KG1 (cell line): ENCODE measurements at places on chromosomes 6 and 20.

GRCh38 chr6:146211646-146212045 lies 182.8 kb downstream of the GRM1 start:
- no peak for DNase-seq

DNA sequence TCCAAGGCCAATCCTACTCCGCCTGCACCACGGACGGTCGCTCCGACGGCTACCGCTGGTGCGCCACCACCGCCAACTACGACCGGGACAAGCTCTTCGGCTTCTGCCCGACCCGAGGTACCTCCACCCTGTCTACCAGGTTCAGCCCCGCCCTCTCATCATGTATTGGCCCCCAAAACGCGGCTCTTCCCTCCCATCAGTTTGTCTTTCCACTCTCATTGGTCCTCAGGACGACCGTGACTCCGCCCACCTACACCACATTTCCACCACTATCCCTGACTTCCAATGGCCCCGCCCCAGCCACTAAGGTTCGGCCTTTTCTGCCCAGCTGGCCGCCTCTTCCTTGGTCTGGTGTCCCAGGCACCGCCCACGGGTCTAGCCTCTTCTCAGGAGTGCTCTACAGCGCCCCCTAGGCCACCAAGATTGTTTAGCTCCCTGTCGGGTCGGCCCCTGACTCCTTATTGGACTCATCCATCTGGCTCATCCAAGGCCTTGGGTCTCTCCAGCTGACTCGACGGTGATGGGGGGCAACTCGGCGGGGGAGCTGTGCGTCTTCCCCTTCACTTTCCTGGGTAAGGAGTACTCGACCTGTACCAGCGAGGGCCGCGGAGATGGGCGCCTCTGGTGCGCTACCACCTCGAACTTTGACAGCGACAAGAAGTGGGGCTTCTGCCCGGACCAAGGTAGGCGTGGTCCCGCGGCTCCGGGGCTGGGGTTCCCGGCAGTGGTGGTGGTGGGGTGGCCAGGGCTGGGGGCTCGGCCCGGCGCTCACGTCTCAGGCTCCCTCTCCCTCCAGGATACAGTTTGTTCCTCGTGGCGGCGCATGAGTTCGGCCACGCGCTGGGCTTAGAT lies 3.1 kb downstream of the MMP9 start:
- no peak for DNase-seq

- no peak for DNase-seq
Measured at GRCh38 chr20:2708073-2708415, 15.5 kb downstream of the EBF4 start.

DNA sequence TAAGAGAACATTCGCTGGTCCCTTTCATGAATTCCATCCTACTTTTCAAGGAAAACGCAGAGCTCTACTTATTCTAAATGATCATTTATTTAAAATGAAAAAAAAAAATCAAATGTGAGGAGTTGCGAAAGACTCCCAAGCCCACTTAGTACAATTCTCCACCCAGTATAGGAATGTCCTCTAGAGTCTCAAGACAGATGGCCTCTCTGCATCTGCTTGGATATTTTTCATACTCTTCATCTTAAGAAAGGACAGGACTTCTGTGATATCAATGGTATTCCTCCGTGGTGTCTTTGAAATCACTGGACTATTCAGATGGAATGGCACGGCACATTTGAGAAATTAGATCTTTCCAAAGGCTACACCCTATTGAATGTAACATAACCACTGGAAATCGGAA lies 107.1 kb downstream of the PTPRK start:
- no peak for DNase-seq

- peak; percentile 17 for DNase-seq
Measured at GRCh38 chr6:39309942-39310531, 4.2 kb downstream of the KCNK17 start.

DNA sequence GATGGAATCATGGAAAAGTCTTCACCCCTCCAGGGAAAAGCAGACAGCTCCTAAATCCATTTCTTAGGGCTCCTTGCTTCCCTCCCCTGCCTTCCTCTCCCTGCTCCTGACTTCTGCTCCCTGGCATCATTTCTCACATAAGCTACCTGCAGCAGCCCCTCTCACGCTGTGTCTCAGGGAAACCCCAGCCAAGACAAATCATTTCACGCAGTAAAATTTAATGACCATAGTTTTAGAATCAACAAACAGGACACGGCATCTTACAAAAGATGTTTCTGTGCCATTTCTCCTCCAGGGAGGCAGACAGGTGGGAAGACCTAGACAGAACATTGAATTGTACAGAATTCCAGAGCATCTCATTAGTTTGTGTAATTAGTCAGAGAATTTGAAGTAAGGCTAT lies 16.5 kb upstream of the FOXQ1 start:
- no peak for DNase-seq

GRCh38 chr6:13222048-13222447 lies 106.3 kb downstream of the TBC1D7 start:
- DNase-seq, result no peak

DNA sequence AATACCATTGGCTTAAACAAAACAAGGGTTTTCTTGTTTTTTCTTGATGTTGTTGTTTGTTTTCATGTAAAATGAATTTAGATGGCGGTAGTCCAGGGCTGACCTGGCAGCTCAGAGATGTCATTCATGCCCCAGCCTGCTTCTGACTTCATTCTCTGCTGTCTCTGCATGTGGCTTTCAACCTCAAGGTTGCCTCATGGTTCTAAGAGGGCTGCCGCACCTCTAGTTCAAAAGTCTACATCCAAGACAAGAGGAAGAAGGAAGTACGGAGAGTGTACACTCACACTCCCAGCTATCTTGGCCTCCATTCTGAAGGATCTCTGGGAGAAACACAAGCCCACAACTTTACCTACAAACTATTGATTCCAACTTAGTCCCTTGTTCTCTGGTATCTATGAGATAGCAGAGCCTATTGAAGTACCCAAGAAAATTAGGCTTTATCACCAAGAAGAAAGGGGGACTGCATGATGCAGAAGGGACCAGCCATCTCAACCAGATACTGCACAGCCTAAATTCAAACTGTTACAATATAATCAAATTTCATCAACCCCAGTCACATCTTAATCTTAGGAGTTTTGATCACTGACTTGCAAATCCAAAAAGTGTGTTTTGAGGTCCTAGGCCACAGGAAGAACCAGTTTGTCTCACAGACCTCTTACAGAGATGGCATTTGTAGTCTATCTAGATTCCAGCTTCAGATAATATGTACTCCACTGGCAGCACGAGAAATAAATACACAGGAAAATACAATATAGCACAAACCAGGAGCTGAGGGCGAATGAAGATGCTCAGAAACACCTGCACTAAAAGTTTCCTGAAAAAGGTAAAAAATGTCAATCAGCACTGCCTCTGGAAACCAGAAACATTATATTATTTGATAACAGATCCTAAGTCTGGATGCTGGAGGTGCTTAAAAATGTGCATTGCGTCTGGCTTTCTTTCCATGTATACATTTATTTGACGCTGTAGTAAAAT lies 866 bp upstream of the BTN3A3 start:
- DNase-seq, result peak; percentile 11

DNA sequence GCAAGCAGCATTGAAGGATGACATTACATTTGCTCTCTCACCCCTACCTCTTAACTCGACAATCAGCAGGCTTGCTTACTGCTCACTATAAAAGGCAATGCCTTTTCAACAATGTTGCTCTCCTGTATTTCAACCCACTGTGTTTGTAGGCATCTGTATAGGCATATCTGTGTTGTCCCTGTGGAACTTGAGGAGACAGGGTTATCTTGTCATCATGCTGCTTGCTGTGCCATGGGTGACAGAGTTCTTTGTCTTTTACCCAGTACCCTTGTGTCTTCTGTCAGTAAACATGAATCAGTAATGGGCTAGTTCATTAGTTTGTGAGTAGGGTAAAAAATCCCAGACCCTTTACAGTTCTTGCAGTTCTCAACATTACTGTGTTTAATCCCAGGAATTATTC lies 25.2 kb downstream of the PHF3 start:
- DNase-seq, result no peak

GRCh38 chr6:34341481-34341971 lies 50.9 kb downstream of the NUDT3 start:
- no peak for DNase-seq

DNA sequence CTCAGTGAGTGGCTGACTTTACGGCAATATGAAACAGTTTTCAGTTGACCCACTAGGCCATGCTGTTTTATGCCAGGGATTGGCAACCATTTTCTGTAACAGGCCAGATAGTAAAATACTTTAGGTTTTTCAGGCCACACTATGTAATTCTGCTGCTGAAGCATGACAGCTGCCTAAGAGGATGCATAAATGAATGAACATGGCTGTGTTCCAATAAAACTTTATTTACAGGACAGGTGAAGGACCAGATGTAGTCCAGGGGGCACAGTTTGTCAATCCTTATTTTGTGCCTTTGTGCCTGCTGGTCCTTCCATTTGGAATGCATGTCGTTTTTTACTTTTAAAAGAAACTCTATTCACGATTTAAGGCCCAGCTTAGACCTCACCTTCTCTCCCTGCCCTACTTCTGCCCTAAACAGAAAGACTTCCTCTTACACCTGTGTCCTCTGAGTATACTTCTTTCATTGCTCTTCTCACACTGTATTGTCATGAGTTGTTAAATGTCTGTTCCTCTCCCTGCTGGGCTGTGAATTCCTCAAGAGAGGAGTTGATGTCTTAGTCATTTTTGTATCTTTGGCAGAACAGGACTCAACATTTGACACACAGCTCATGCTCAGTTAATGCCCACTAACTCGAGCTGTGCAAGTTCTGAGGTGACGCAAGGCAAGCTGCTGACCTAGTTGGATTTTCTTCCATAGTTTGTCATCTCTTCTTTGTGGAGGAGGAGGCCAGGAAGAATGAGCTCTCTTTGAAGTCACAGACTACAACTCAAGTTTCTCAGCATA lies 90.1 kb upstream of the MAP7 start:
- no peak for DNase-seq
